Stimulated activated CD8-positive, alpha-beta memory T cell treated with anti-CD3 and anti-CD28 coated beads, Interleukin-4, amount 100 ng/mL, for 1 hour (primary cell): ENCODE measurements at places on chromosomes 3 and 15.

DNA sequence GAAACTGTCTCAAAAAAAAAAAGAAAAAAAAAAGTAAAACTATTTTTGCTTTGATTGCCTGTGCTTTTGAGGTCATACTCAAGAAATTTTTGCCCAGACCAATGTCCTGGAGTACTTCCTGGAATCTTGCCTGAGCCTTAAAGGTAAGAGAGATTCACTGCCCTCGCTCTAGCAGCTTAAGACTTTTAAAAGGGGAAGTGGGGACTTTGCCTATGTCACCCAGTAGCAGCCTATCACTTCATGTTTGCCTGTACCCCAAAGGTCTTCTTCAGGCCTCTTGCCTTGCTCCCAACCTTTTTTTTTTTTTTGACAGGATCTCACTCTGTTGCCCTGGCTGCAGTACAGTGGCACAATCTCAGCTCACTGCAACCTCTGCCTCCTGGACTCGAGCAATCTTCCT lies 18.9 kb upstream of the GOLGB1 start:
- DNase-seq: no peak

DNA sequence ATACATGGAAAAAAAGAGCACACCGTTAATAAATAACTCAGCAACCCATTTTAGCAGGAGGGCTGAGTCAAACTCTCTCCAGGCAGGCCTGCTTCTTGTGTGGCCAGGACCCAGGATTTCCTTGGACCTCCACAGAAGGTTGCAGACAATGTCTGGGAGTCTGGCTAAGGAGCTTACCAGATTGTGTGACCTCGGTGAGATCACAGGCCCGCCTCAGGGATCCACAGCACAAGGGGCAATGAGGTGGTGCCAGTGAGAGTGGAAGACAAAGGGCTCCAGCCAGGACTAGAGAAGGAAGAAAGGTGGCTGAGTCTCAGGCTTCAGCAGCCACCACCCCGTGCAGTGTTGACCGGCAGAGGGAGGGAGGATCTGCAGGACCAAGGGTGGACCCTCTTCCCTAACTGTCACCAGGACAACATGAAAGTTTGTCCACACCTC lies 32.2 kb upstream of the SEC22A start:
- DNase-seq: no peak

GRCh38 chr15:51855612-51856011 lies 26.2 kb downstream of the TMOD3 start:
- no peak for DNase-seq

GRCh38 chr3:77160931-77161497 lies 121.1 kb downstream of the ROBO2 start:
- DNase-seq: no peak

GRCh38 chr3:194058189-194058571 lies 77.8 kb upstream of the HES1 start:
- DNase-seq: no peak

DNA sequence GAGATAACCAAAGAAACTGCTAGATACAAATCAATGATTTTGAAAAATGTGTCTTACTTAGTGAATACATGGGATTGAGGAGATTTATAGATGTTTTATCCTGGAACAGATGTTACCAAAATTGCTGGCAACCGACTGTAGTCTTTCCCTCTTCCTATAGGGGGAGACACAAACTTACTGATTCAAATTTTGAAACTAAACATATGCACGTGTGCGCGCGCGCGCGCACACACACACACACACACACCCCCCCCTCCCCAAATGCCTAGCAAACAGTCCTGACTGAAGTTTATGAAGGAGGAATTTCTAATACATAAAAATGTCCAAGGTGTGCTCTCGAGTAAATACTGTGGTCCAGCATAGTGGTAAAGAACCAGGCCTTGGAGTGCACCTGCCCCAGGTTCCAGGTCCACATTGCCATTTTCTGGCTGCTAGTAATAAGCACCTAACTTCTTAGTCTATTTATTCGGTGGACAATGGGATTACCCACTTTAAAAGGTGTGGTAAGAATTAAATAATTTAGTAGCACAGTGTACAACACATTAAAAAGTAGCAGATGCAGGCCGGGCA lies 18.5 kb upstream of the C3orf62 start:
- no peak for DNase-seq
